Activated T-helper 2 cell treated with anti-CD3 and anti-CD28 coated beads, Interferon-gamma antibody, Interleukin-2, Interleukin-4, amounts not matched to agents 10 μg/mL and 5 μg/mL and 100 μg/mL, durations not matched to agents 14 hours and 24 hours and 36 hours (primary cell): ENCODE measurements at places on chromosomes 2 and 18. TPM values are rescaled to one million over a fixed set of nuclear protein-coding genes. Genes with fewer than 3 reads are reported as not detected.

Gene DHRS9
- total RNA-seq = 3.3 and 3.6 TPM in 2 replicates

Gene VWC2L
- not detected in 2 replicates for total RNA-seq

Gene DYNAP
- not detected in 2 replicates for total RNA-seq

Gene FOXD4L1
- 0.14 and 0.30 TPM in 2 replicates for total RNA-seq

Gene C2orf78
- not detected in 2 replicates for total RNA-seq

Gene PDE11A
- not detected in 2 replicates for total RNA-seq

Gene ADAM23
- total RNA-seq = 0.23 and 0.25 TPM in 2 replicates

Gene HOXD8
- not detected in 2 replicates for total RNA-seq

Gene AOX1
- total RNA-seq = not detected in 2 replicates

Gene RAD51AP2
- not detected in 2 replicates for total RNA-seq

Gene MYCN
- total RNA-seq = not detected in 2 replicates

Gene CAPN14
- total RNA-seq = 0.18 and 0.27 TPM in 2 replicates

Gene ZNF892
- 4.7 and 4.8 TPM in 2 replicates for total RNA-seq

Gene HEATR5B
- 15.3 and 16.8 TPM in 2 replicates for total RNA-seq

Gene TRAF3IP1
- 13.9 and 14.4 TPM in 2 replicates for total RNA-seq

Gene STON1
- total RNA-seq = 1.9 and 2.1 TPM in 2 replicates

Gene ADD2
- total RNA-seq = 3.1 and 3.2 TPM in 2 replicates

Gene LBX2
- 1.6 and 2.2 TPM in 2 replicates for total RNA-seq

Gene POTEJ
- total RNA-seq = not detected in 2 replicates

Gene AQP4
- not detected in 2 replicates for total RNA-seq

Gene FHL2
- total RNA-seq = 5.3 and 5.6 TPM in 2 replicates

Gene CCDC148
- not detected in 2 replicates for total RNA-seq

Gene YES1
- 18.4 and 18.5 TPM in 2 replicates for total RNA-seq

Gene CTLA4
- total RNA-seq = 166 and 180 TPM in 2 replicates

Gene EDAR
- 0.11 TPM in 2 replicates for total RNA-seq

Gene POTEC
- not detected in 2 replicates for total RNA-seq

Gene FSHR
- not detected in 2 replicates for total RNA-seq
